ENCODE measurements at places on chromosomes 16 and 17. TPM values are rescaled to one million over a fixed set of nuclear protein-coding genes. Genes with fewer than 3 reads are reported as not detected.

Gene CCL22
- total RNA-seq: not detected

Gene VTN
- total RNA-seq: not detected

Gene ADORA2B
- 5.5 TPM for total RNA-seq

Gene SLC47A2
- total RNA-seq: not detected

Gene POLR3K
- 4.9 TPM for total RNA-seq

Measured in vein endothelial cell (primary cell).